A172 (cell line): ENCODE measurements at places on chromosomes 3 and 15. TPM values are rescaled to one million over a fixed set of nuclear protein-coding genes. Genes with fewer than 3 reads are reported as not detected.
A peak's percentile ranks its signal among the peaks of the same experiment; 100 is the strongest.

The CIB2 gene
- 10.7 and 14.4 TPM in 2 replicates for total RNA-seq

The NEIL1 gene
- 0.12 and 0.48 TPM in 2 replicates for total RNA-seq

The ABI3BP gene
- 4.9 and 11.5 TPM in 2 replicates for total RNA-seq

The LYSMD4 gene
- total RNA-seq, result 5.7 and 5.8 TPM in 2 replicates

The FRMD5 gene
- total RNA-seq, result 13.2 and 16.3 TPM in 2 replicates

The ROBO2 gene
- not detected in 2 replicates for total RNA-seq

The TWF2 gene
- 93.0 and 94.6 TPM in 2 replicates for total RNA-seq

The DAZL gene
- not detected in 2 replicates for total RNA-seq

The HDAC11 gene
- total RNA-seq, result 16.7 and 17.4 TPM in 2 replicates

DNA sequence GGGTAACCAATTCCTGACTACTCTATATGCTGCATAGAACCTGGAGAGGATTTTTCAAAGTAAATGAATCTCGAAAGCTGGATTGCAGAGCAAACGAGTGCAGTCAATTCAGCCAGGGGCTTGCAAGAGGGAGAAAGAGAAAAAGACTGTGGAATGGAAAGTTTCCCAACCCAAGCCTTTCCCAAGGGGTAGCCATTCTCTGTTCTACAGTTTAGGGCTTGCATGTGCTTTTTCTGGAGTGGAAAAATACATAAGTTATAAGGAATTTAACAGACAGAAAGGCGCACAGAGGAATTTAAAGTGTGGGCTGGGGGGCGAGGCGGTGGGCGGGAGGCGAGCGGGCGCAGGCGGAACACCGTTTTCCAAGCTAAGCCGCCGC is 511 bp upstream of the RARB start:
- DNase-seq, result no peak

GRCh38 chr3:185631108-185631507 is 45.0 kb downstream of the SENP2 start:
- DNase-seq, result no peak

DNA sequence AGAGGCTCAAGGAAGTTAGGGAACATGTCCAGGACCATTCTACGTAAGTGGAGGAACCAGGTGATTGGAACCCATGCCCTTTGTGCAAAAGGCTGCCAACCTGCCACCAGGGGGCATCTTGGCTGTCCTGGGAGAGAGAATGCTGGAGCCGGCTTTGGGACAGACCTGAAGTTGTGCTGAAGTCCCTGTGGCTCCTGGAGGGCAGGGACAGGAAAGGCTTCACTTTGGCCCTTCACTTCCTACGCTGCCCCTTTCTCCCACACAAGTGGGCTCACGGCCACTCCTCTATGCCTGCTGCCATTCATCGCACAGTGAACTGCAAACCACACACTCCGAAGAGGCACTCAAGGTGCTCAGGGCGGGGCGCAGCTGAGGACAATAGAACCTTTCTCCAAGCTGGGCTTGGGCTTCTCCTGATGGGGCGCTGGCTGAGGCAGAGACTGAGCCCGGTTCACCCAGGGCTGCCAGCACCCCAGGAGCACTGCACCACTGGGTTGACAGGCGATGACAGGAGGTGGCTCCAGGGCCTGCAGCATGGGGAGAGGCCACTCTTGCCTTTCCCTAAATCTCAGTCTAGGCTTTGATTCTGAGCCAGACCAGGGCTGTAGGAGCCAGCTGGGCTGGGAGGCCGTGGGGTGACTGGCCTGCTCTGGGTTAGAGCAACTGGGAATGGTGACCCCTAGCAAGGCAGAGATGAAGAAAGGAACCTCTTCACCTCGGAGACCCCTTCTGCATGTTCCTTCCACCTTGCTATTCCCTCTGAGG is 8.4 kb downstream of the SHF start:
- peak; percentile 10 for DNase-seq

DNA sequence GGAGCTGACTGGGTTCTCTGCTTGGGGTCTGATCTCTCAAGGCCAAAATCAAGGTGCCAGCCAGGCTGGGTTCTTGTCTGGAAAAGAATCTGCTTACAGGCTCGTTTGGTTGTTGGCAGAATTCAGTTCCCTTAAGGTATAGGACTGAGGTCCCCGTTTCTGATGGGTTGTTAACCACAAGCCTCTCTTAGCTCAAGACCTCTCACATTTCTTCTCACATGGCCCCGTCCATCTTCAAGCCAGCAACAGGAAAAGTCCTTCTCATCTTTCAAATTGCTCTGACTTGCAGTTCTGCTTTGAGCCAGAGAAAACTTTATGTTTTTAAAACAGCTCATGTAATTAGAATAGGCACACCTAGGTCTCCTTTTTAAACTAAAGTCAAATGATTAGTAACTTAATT is 20.4 kb downstream of the UACA start:
- DNase-seq, result no peak

DNA sequence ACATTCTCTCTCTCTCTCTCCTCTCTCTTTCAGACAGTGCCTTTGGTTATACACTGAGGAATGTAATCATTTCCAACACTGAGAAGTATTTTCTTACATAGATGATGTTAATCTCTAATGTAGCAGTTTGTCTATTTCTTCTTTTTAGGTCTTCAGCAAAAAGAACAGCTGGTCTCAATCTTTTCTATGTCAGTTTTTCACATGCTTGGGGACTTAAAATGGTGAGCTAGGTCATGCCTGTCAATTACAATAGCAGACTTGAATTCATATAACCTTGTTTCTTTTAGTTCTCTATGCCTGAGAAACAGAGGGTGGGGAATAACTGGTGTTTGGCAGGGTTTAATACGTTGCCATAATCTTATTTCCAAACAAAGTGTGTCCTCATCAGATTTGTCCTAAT is 786.2 kb downstream of the SQOR start:
- DNase-seq, result no peak

- DNase-seq, result peak; percentile 59
Measured at GRCh38 chr3:105401691-105402149, 35.0 kb downstream of the ALCAM start.

DNA sequence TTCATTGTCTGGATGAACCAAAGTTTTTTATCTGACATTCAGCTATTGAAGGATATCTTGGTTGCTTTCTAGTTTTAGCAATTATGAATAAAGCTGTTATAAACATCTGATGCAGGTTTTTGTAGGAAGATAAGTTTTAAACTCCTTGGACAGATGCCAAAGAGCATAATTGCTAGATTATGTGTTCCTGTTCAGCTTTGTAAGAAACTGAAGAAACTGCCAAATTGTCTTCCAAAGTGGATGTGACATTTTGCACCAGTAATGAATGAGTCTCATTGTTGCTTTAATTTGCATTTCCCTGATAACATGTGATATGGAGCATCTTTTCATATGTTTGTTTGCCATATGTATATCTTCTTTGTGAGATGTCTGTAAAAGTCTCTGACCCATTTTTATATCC is 239.9 kb upstream of the TTC14 start:
- no peak for DNase-seq

DNA sequence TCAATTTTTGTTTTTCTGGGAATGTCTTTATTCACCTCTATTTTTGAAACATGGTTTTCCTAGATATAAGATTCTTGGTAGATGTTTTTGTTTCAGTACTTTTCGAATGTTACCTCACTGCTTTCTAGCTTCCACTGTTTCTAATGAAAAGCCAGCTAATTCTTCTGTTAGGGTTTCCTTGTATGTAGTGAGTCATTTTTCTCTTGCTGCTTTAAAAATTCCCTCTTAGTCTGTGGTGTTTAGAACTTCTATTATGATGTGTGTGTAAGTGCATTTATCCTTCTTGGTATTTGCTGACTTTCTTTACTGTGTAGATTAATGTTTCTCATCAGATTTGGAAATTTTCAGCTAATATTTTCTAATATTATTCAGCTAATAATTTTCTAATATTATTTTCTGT is 151.1 kb upstream of the OSTN start:
- DNase-seq, result no peak

DNA sequence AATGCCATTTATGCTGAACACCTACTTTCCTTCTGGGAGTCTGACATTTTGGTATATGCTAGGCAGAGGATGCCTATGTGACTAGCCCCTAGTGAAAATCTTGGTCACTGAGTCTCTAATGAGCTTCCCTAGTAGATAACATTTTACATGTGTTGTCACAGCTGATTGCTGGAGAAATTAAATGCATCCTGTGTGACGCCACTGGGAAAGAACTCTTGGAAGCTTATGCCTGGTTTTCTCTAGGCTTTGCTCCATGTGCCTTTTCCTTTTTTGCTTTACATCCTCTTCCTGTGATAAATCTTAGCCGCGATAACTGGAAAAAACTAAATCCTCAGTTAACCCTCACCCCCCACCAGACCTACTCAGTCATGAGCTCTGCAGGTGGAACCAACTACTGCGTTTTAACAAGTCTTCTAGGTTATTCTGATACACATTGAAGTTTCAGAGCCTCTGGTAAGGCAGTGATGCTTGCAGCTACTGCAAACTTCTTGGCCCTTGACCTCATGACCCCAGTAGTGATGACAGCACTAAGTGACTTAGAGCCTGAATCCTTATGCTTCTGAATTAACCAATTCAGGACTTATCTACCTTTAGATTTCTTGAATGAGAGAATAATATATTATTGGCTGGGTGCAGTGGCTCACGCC is 292.4 kb upstream of the SOX14 start:
- no peak for DNase-seq

DNA sequence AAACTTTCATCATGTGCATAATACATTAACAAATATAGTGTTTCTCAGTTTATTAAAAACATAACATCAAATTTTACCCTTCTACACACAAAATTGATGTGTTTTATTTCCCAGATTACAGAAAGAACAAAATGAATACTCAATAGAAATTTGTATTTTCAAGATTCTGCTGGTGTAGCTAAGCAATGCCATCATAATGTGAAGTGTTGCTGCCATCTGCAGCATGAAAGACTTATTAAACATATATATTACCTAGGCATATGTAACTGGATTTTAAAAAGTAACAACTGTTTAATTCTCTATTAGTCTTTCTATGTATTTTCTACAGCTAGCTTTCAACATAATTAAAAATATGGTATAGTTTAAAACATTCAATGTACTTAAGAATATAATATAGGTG is 27.5 kb downstream of the PLSCR5 start:
- DNase-seq, result peak; percentile 49

DNA sequence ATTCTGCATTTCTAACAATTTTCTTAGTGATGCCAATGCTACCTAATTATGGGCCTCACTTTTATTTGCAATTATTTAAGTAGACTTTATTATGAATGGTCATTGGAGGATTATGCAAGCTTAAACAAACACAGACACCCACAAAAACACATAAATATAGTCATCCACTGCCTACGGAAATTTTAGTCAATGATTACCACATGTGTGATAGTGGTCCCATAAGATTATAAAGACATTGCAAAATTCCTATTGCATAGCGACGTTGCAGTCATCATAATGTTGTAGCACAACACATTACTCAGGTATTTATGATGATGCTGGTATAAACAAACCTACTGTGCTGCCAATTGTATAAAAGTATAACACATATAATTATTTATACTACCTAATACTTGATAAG is 247.8 kb upstream of the ALCAM start:
- no peak for DNase-seq

DNA sequence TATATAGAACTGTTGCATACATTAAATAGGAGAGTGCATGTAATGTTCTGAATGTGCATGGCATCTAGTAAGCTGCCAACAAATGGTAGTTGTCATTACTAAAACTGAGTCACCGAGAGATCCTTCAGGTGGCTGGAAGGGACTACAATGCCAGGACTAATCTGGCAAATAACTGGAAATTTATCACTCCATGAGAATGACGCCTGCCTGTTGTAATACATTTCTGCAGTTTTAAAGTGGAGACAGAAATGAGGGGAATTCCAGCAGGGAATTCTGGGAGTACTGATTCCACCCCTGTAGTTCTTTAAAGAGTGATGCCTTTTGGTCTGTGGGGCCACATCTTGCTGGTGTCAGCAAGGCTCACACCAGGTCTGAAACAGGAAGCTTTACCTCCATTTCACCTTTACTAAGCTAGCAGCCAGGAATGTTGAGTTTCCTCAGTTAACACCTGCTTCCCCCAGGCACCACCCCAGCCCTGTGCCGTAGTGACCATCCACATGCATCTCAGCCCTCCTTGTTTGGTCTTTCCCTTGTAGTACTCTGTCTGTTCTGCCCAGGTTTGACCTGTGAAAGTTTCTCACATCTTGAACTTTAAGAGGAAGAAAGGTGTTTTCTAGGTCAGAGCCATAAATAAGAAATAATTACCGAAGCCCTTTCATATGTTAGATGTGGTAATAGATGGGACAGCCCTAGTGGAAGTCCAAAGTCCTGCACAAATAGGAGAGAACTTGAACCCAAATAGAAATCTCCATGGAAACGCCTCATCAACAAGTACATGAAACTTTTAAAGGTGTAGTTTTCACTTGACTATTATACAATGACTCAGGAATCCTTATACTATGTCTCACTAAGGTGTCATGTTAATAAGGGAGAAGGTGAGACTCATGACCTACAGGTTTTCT is 56.7 kb upstream of the LMOD3 start:
- DNase-seq, result peak; percentile 64

- DNase-seq, result no peak
Measured at GRCh38 chr15:60386615-60387014, 11.2 kb downstream of the ANXA2 start.

DNA sequence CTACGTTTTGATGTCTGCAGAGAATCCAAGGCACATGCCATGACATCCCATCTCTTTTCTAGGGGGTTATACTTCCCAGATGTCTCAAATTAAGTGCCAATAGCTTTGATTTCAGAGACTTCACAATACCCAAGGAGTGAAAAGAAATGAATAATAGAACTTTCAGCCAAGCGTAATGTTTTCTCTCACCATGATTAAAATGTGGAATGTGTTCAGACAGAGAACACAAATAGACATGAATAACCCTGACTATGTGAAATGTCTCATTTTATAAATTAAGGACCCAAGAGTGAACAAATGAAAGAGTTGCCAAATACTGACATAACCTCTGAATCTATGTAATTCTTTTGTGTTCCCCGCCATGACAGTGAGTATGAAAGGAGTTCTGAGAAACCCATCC is 123.6 kb upstream of the GAP43 start:
- DNase-seq, result no peak

DNA sequence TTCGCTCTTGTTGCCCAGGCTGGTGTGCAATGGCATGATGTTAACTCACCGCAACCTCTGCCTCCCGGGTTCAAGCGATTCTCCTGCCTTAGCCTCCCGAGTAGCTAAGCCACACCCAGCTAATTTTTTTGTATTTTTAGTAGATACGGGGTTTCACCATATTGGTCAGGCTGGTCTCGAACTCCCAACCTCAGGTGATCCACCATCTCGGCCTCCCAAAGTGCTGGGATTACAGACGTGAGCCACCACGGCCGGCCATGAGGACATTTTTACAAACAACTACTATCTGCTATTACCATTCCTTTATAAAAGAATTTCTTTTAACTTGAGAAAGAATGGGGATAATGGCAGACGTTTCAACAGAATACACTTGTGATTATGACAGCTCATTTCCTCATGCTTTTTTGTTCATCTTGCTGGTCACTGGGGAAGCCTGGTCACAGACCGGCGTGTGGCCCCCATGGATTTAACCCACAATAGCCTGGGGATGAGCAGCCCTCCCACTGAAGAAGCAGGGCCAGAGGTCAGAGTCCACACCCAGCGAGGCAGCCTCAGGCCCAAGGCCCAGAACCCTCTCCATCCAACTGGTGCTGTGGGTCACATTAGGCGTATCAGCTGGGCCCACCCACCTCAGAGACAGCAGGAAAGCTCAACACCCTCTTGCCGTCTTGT is 112.0 kb downstream of the LIPC start:
- DNase-seq, result no peak
